Activated CD4-positive, alpha-beta T cell treated with anti-CD3 and anti-CD28 coated beads for 24 hours (primary cell): ENCODE measurements at places on chromosomes 4 and X.

DNA sequence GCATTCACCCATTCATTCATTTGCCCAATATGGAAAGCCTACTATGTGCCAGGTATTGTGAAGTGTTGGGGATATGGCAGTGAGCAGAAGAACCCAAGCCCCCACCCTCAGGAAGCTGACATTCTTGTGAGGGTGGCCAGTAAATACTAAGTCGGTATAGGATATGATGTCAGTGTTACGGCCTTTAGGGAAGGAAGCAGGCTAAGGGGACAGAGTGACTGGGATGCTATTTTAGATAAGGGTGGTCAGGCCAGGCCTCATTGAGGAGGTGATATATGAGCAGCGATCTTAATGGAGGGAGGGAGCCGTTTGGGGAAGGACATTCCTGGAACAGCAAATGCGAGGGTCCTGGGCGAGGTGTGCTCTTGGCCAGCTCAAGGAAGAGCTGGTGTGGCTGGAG lies 2.0 kb downstream of the ATP6AP1 start:
- no peak for DNase-seq

DNA sequence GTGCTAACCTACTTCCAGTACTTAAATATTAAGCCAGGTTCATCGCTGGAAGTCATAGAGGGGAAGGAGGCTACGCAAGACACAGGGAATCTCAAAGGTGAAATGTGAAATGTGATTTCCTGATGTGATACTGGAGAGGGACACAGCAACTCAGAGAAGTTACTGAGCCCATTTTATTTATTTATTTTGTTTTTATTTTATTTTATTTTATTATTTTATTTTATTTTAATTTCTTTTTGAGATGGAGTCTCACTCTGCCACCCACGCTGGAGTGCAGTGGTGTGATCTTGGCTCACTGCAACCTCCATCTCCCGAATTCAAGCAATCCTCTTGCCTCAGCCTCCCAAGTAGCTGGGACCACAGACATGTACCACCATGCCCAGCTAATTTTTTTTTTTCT lies 19.7 kb downstream of the CLRN2 start:
- no peak for DNase-seq

DNA sequence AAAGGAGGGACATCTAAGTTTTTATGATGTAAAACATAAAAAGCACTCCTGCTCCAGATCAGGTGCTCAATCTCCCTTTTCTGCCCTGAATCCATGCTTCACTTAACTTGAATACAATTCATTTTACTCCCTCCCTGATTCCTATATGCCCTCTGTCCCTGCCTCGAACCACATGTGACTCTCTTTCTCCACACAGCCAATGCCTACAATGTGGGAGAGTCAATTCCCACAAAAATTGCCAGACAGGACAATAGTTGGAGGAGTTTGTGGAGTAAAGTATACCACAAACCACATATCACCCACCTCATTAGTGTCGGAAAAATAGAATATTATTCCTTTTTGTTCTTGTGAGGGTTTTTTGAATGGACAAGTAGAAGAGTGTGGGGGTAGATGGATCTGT lies 9.7 kb downstream of the AMMECR1 start:
- DNase-seq, result no peak

DNA sequence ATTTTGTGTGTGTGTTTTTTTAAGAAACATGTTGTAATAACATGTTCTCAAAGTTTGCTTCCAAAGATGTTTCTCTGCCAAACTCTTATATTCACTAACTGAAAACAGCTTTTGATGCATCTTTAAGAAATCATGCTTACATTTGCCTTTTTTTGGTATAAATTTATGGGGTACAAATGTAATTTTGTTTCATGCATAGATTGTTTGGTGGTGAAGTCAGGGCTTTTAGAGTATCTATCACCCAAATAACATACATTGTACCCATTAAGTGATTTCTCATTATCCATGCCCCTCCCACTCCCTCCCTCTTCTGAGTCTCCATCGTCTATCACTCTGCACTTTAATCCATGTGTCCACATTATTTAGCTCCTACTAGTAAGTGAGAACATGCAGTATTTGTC lies 30.8 kb downstream of the SPINK2 start:
- DNase-seq, result no peak

- peak; percentile 37 for DNase-seq
Measured at GRCh38 chrX:49884290-49884862, 5.1 kb downstream of the USP27X start.

DNA sequence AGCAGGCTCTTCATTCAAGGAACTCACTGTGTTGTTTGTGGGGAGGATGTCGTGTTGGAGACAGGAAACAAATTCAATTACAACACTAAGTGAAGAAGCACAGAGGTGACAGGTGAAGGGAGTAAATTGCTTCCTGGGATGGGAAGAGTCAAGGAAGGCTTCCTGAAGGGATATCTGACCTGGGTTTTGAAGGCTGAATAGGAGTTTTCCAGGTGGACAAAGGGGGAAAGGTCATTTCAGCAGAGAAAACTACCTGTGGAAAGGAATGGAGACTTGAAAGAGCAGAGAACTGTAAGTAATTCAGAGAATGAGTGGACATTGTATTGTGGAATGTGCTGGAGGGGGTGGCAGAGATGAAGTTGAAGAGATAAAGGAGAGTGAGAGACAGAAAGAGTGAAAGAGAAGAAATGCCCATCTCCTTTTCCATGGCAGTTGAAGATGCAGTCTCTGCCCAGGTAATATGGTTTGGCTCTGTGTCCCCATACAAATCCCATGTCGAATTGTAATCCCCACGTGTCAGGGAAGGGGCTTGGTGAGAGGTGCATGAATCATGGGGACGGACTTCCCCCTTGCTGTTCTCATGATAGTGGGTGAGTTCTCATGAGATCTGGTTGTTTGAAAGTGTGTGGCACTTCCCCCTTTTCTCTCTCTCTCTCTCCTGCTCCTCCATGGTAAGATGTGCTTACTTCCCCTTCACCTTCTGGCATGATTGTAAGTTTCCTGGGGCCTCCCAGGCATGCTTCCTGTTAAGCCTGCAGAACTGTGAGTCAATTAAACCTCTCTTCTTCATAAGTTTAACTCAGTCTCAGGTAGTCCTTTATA lies 205.7 kb upstream of the BCOR start:
- no peak for DNase-seq
